ENCODE measurements at places on chromosomes 2 and 18.

GRCh38 chr18:48531908-48532307 is 6.9 kb upstream of the CTIF start:
- no peak for DNase-seq

- DNase-seq, result no peak
Measured at GRCh38 chr2:168652997-168653921, 149.2 kb upstream of the NOSTRIN start.

GRCh38 chr18:36391426-36392145 is 94.1 kb downstream of the FHOD3 start:
- no peak for DNase-seq

DNA sequence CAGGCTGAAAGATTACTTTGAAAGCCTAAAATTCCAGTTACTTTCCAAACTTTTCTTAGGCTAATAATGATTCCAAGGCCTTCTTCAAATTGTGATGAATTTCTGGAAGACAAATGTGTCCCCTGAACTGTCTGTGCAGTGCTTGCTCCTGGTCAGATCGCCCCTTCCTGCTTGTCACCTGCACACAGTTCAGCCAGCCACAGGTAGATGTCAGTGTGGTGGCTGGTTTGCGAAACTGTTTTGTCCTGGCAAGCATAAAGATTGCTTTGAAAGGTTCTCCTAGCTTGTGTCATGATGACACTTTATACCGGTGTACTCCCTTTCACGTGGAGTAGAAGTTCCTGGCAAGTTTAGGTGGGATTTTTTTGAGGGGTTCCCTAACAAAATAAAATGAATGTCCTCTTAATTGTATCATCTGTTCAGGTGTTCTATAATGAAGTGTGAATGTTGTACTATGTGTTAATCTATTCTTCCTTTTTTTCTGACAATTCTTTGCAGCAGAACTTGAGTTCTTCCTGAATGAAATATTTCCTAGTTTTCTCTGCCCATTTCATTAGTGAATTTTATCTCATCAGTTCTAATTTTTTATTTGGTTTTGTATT is 298.8 kb downstream of the ZNF407 start:
- no peak for DNase-seq

- DNase-seq, result no peak
Measured at GRCh38 chr18:32550963-32551362, 80.3 kb upstream of the GAREM1 start.

- DNase-seq, result no peak
Measured at GRCh38 chr2:24930768-24931167, 10.7 kb upstream of the ADCY3 start.

All from stimulated activated CD4-positive, alpha-beta T cell treated with anti-CD3 and anti-CD28 coated beads, Interleukin-1b, Interleukin-23, amount 100 ng/mL, for 24 hours (primary cell).